ENCODE measurements at places on chromosomes 3 and 15.

DNA sequence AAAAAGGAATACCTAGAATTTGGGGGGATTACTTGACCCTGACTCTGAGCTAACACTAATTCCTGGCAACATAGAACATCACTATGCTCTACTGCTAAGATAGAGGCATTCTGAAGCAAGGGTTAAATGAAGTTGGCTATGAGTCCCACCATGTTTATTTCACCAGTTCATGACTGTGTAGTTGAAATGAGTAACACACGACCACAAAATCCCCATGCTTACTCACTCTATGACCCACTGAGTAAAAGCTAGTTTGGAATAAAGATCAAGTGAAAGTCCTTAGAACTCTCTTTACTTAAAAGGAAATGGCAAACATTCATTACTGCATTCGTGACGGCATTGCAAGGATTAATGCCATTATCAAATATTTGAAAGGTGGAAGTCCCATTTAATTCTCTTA lies 47.4 kb downstream of the MRPL46 start:
- no peak for DNase-seq

DNA sequence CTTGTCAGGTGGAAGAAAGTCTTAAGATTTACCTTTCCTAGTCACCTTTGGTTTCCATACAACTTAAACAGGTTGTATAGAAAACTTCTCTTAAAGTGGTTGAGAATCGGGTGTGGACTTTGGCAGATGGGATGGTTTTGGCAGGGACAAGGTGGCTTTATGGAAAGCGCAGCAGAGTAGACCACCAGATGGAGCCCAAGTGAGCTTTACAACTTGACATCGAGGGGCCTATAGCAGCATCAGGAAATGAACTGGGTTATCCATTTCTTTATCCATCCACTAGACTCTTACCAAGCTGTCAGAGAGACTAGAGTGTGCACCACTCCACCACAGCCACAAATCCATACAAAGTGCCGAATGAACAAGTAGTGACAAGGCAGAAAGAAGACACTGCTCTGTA lies 85.3 kb upstream of the MBNL1 start:
- no peak for DNase-seq

GRCh38 chr3:13406190-13406589 lies 13.9 kb downstream of the NUP210 start:
- DNase-seq, result no peak

GRCh38 chr3:10600726-10601125 lies 95.3 kb upstream of the ATP2B2 start:
- DNase-seq, result no peak

- DNase-seq, result no peak
Measured at GRCh38 chr15:69084404-69085030, 70.0 kb downstream of the NOX5 start.

- peak; percentile 7 for DNase-seq
Measured at GRCh38 chr3:108153451-108153981, 62.7 kb upstream of the CD47 start.

Data from AG09319 (cell line).